ENCODE measurements at places on chromosomes 1 and 21.

DNA sequence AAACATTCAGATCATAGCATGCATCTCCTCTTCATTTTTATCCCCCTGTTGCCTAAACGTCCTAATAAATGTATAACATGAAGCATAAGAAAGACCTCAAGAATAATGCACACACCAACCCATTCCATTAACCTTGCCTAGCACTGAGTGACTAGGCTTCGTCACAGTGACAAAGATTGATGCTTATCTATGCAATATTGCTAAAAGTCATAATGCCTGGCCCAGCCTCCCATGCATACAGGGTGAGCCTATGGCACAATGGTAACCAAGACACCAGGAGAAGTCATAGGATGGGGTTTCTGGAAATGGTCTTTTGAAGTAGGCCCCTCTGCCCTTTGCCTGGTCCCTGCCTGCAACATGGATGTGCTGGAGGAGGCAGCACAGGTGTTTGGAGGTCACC is 33.8 kb downstream of the ABCA4 start:
- no peak for DNase-seq

GRCh38 chr1:61221642-61222041 is 139.3 kb downstream of the NFIA start:
- no peak for DNase-seq

DNA sequence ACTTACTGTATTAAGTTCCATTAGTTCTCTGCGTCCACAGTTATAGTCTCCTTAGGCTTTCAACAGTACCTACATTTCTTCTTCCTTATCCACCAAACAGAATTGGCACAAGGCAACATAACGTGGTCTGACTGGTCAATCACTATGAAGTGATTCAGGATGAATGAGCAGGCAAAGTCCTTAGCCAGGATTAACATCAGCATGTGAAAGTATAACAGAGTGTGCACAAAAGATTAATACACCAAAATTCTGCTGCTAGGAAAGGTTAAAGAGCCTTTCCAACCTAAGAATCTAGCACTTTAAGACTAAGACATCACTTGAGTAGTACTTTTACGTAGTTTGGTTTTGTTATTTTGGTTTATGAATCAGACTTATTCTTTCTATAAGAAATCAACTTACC is 15.8 kb downstream of the DEPDC1 start:
- DNase-seq, result no peak

DNA sequence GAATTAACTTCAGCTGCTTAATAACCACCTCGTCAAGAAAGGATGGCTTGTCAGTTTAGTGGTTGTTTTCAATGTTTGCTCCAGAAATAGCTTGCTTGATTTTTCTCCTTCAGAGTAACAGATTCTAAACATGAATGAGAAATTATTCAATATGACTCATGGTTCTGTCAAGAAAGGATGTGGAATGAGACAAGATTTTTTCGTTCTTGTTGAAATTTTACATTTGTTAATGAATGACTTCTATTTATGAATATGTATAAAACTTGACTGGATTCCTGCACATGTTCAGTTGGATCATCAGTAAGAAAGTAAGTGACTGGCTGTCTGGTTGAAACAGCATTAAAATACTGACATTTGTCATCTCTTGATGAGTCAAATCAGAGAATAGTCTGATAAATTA is 38.3 kb downstream of the IFI44 start:
- DNase-seq, result no peak

DNA sequence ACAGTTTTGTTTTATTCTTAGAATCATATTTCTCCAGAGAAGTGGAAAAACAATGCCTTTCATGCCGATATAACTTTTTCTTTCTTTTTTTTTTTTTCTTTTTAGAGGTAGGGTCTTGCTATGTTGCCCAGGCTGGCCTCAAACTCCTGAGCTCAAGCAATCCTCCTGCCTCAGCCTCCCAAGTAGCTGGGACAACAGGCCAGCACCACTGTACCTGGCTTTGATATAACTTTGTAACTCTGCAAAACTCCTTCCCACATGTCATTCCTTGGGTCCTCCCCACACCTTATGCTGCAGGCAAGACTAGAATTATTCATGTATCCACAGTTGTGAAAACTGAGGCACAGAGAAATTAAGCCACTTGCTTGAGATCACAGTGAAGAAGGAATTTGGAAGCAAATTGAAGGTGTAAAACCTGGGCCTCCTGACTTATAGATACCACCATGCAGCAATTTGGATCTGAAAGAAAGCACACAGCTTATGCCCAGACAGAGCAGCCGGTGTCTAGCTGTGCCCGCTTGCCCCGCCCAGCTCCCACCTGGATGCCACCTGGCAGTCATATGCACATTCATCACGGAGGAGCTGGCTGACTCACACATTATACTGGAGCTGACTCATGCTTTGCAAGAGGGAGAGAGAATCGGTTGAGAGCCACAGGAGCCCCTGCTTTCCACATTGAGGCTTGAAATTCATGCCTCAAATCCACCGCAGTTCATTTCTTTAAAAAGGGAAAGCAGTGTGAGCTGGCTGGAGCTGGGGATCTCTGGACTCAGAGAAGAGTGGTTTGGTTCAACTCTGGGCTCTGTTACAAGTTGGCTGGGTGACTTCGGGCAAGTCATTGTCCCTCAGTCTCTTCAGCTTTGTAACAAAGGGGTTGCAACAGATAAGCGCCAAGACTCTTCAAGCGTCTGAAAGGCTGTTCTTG is 8.3 kb upstream of the SLC2A1 start:
- DNase-seq, result peak; percentile 70

GRCh38 chr1:192914696-192915095 is 105.9 kb downstream of the RGS2 start:
- no peak for DNase-seq

Data from umbilical cord (tissue), 2 donors.